ENCODE measurements at places on chromosomes 12 and 14.

GRCh38 chr14:93302688-93303581 is 29.9 kb downstream of the BTBD7 start:
- DNase-seq: no peak

- no peak for DNase-seq
Measured at GRCh38 chr12:19546027-19546426, 106.7 kb downstream of the AEBP2 start.

GRCh38 chr12:130707571-130707891 is 8.6 kb downstream of the RIMBP2 start:
- DNase-seq: no peak

DNA sequence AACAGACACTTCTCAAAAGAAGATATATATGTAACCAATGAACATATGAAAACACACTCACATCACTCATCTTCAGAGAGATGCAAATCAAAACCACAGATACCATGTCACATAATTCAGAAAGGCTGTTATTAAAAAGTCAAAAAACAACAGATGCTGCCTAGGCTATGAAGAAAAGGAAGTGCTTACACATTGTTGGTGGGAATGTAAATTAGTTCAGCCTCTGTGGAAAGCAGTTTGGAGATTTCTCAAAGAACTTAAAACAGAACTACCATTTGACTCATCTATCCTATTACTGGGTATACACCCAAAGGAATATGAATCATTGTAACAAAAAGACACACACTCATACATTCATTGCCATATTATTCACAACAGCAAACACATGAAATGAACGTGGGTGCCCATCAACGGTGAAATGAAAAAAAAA is 35.1 kb downstream of the EIF2S3B start:
- DNase-seq: no peak

DNA sequence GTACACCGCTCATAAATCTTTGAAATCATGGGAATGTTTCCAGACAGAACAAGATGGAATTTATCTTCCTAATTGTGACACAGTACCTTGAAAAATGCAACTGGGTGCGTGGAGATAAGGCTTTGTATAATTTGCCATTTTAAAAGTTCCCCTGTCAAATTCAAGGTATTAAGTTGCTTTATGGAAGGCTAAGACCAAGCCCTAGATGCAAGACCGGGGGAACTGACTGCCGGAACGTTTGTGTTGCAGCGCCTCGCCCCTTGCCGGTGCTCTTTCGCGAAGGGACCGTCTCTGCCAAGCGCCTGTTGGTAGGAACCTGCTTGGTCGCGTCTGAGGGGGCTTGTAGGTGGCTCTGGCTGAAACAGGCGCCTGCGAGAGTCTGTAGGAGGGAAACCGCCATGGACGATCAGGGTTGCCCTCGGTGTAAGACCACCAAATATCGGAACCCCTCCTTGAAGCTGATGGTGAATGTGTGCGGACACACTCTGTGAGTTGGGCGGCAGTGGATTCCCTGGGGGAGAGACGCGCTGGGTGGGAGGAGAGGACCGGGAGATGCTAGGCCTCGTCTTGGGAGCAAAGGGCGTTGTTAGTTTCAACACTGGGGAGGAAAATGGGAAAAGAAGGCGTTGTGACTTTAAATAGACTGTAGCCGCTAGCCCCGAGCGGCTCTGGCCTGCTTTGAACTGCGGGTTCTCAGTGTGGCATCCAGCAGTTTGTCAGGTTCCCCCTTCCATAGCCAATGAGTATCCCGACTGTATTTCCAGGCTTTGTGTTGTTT is at the start of gene MNAT1:
Gene MNAT1 (plus strand): TSS at position 297 of the 778 bp plus-strand sequence. CDS start 102 bp downstream, at position 399.
- DNase-seq: peak; percentile 26

- DNase-seq: no peak
Measured at GRCh38 chr14:89365061-89365801, 51.8 kb downstream of the FOXN3 start.

DNA sequence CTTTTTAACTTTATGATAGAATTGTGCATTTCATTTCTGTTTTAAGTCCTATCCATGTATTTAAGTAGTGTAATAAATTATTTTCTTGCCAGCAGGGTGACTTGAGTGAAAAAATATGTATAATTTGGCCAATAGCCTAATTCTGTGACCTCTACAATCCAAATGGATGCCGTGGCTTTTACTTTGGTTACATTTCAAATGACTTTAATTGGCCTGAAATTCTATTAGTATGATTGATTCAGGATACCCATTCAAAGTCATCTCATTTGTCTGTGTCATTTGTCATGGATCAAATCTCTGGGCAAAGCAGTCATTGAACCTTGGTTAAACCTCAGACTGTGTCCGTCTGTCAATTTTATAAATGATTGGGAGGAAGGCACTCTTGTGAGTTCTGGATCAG is 29.6 kb downstream of the CRADD start:
- DNase-seq: no peak

DNA sequence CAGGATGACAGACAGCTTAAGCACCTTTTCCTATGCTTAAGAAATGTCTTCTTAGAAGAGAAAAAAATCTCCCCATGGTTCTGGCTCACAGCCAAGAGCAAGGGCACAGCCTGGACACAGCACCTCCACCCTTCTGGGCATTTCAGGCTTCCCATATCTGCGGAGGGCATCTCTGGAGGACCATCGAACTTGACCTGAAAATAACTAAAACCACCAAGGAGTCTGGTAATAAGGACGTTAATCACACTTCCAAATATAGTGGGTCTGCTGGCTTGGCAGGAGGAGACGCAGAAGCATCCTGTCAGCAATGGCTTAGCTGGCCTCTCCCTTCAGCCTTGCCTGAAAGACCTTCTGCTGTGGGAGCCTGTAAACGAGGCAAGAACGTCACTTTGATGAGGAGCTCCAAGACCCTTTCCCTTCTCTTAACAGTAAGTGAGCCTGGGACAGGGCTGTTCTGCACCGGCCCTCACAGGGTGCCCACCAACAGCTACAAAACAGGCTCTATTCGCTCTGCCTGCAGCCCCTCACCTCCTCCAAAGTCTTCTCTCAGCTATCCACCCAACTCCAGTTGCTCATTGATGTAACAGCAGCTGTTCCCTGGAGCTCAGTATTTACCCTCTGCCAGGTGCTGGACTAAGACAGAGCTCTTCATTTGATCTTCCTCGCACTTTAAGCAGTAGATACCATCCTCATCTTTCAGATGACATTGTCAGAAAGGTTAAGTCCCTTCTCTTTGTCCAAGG is 13.2 kb downstream of the SETD3 start:
- DNase-seq: no peak

DNA sequence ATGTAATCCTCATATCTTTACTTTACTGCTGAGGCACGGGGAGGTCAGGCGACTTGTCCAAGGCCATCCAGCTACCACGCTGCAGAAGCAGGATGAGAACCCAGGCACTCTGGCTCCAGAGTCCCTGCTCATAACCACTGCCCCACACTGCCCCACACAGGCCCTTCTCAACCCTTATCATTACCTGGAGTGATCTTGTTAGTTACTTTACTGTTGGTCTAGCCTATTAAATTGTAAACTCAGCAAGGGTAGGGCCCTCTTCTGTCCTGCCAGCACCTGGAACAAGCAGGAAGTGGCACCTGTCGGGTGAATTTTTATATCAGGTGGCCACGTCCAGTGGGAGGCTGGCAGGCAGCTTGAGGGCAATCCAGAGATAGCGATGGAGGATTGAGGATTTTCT is 12.2 kb downstream of the FAIM2 start:
- no peak for DNase-seq

- no peak for DNase-seq
Measured at GRCh38 chr12:11778713-11779685, 129.5 kb downstream of the ETV6 start.

GRCh38 chr14:72516936-72517700 is 376.8 kb downstream of the DPF3 start:
- peak; percentile 56 for DNase-seq

GRCh38 chr12:75560167-75560566 is 48.8 kb upstream of the KRR1 start:
- no peak for DNase-seq

GRCh38 chr14:54625112-54625511 is 58.2 kb downstream of the SAMD4A start:
- DNase-seq: no peak

GRCh38 chr12:75634244-75635222 is 123.1 kb upstream of the KRR1 start:
- no peak for DNase-seq

DNA sequence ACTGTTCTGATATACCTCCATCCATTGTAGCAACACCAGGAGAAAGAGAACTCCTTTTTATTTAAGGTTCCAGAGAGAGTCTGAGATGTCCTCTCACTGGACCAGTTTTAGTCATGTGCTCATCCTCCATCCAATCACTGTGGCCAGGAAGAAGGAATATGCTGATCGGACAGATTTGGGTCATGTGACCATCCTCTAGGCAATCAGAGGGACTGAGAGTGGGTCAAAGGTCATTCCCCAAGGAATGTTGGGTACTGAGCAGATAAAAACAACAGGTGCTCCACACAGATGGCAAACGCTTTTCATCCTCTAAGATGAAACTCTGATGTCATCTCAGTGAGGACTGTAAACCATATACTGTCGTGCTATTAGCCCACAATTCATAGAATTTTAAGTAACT is 28.8 kb upstream of the RPH3A start:
- no peak for DNase-seq

- DNase-seq: no peak
Measured at GRCh38 chr14:95465936-95466335, 50.5 kb downstream of the SYNE3 start.
